ENCODE measurements at places on chromosomes 6 and 20.

DNA sequence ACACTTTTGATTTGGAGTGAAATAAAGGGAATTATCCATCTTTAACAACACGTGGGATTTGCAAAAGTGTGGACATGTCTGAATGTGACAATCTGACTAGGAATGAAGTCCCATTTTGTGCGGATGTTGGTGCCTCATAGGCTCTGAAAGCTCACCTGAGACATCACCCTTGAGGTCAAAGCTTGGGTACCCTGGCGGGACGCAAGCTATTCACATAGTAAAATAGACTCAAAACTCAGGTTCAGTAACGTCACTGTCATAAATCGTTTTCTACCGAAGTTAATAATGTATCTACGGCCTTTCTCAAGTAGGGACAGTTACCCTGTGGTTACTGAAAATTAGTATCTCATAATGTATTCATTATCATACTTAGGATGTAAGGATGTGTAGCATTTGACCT lies 61.8 kb downstream of the AKAP12 start:
- DNase-seq = no peak

- no peak for DNase-seq
Observed at GRCh38 chr6:30890646-30891449, 6.5 kb downstream of the DDR1 start.

DNA sequence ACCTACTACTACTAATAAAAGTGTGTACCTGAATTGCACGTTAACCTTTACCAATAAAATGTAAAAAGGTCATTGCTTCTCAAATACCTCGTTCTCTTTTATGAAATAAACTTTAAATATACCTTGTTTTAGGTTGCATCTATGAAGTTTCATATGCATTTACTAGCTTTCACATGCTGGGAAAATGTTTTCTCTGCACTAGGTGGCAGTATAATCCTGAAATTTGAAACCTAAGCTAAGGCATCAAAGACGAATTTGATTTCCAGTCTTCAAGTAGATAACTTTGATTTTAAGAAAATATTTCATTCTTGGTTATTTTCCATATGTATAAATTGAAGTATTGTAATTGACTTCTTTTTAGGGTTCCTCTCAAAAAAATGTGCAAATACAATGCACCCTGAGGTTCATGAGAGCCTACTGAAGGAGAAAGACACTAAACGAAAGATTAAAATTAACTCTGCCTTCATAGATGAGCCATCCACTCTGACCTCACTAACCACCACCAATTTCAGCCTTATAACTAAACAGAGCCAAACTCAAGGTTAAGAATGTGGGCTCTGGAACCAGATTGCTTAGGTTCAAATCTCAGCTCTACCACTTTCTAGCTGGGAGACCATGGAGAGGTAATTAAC lies 7.3 kb upstream of the COL9A1 start:
- DNase-seq = no peak

DNA sequence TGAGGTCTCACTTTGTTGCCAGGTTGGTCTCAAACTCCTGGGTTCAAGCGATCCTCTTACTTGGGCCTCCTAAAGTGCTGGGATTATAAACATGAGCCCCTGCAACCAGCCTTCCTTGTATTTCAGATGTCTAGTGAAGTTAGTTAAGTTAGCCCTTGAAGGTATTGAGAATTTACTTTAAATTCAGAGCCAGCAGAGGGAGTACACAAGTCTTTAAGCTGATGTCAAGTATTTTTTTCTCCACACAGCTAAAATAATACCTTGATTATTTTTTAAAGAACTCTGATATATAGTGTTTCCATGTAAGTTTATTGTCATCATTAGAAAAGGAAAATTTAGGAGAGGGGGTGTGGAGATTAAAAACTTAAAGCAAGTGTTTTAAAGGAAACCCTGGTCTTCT lies 9.8 kb downstream of the FOXO3 start:
- DNase-seq = no peak

All from NT2/D1 (cell line).